Spinal cord (tissue), 10 donors: ENCODE measurements at places on chromosomes 3 and 15. TPM values are rescaled to one million over a fixed set of nuclear protein-coding genes. Genes with fewer than 3 reads are reported as not detected.

The C2CD4A gene
- 0.06 TPM for total RNA-seq

The LTF gene
- total RNA-seq = 62.3 TPM

DNA sequence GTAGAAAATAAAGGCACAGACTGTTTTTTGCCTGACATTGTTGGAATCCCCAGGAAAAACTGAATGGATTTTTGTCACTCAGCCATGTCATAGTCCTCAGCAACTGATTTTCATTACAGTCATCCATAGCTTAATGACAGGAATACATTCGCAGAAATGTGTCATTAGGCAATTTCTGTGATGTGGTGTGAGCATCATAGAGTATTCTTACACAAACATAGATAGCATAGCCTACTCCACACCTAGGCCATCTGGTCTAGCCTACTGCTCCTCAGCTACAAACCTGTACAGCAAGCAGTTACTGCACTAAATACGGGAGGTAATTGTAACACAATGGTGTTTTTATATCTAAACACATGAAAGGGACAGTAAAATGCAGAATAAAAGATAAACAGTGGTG is 34.4 kb upstream of the FBN1 start:
- H3K4me3 ChIP-seq = no peak overlapping the region
- no peak overlapping the region for H3K27ac ChIP-seq
- DNase-seq = no peak
- no peaks in the 10 kb centered on the region for H3K4me1 ChIP-seq
- no peaks in the 10 kb centered on the region for H3K36me3 ChIP-seq

- no peaks in the 10 kb centered on the region for H3K4me1 ChIP-seq
- no peaks in the 10 kb centered on the region for H3K36me3 ChIP-seq
- DNase-seq = no peak
- no peak overlapping the region for H3K27ac ChIP-seq
- no peaks in the 10 kb centered on the region for H3K27me3 ChIP-seq
- no peak overlapping the region for H3K4me3 ChIP-seq
Observed at GRCh38 chr3:5276934-5277333, 89.4 kb downstream of the EDEM1 start.
